ENCODE measurements at places on chromosomes 7 and 10.
A peak's percentile ranks its signal among the peaks of the same experiment; 100 is the strongest.

DNA sequence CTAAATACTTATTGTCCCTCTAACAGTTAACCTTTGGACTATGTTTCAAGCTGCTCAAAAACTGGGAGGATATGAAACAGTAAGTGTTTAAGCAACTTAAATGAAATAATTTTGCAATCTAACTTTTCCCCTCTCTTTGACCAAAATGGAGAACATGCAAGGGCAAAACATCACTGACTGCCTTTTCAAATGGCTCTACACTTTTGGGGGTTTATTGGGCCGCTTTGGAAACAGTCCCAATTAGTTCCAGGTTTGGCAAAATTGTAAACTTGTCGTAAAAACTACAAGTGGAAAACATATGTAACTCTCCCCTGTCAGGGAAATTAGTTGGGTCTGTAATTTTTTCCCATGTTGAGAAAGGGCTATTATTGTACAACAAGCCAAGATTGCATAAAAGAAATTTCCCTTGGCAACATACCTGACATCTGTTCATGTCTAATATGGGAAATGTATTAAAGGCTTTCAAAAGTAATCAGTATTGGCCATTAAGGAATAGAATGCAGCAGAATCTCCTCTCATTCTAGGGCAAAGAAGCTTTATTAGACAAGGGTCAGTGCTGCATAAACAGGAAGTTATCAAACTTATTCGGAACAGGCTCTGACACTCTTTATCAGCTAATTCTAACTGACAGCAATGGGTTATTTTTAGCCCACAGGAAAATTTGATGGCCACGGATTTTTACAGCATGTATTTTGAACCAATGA, 157.9 kb downstream of the ARID5B start:
- DNase-seq = no peak

- DNase-seq = no peak
These were observed 121.2 kb downstream of the FAM107B start for GRCh38 chr10:14653271-14654161.

GRCh38 chr7:51467384-51468017, 150.9 kb upstream of the COBL start:
- no peak for DNase-seq

- no peak for DNase-seq
These were observed 8.7 kb upstream of the TTYH3 start for GRCh38 chr7:2622869-2623697.

- no peak for DNase-seq
These were observed 646.2 kb upstream of the SEMA3D start for GRCh38 chr7:85833066-85833465.

DNA sequence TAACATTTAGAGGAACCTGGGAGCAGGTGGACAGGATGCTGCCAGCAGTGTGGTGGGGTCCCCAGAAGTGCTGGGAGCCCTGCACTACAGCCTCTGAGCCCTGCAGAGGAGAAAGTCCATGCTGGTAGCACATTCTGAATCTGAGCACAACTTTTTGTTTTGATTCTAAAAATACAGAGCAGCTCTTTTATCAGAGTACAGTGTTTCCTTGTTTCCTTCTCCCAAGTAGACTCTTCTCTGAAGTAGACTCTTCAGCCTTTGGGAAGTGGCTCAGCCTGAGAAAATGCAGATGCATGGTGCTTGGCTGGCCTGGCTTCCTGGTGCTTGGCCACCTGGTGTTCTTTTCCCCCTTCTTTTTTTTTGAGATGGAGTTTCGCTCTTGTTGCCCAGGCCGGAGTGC, 9.1 kb downstream of the ADCY1 start:
- no peak for DNase-seq

- DNase-seq = no peak
These were observed 59.1 kb downstream of the ARMC3 start for GRCh38 chr10:22986771-22987542.

- no peak for DNase-seq
These were observed 489.4 kb upstream of the SORCS1 start for GRCh38 chr10:107653832-107654287.

DNA sequence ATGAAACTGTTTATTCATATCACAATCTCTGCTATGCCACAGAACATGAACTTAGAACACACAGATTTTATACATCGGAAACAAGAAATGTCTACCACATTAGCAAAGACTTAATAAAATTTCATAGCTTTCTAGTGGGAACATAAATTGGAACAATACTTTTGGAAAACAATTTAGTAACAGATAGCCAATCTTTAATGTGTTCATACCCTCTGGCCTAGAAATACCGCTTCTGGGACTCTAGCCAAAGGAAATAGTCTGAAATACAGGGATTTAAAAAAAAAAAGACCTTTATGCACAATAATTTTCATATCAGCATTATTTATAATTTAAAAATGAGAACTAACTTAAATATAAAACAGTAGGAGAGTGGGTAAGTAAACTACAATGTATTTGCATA, 168.5 kb downstream of the PLXNA4 start:
- no peak for DNase-seq

DNA sequence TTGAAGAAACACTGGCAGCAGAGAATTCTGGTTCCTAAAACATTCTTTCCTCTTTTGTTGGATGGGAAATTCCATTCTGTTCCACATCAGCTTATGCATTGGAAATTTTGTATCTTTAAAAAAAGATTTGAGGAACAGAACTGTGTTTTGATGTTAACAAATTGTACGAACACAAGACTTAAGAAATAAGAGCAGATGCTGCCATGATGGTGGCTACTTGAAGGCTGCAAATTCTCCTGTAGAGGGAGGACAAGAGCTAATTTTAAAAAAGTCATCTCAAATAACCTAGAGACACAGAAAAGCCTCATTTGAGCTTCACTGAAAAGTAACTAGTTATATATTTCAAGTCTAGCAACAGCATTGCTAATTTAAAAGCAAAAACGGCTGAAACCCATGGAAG, 29.8 kb downstream of the NDUFB2 start:
- no peak for DNase-seq

DNA sequence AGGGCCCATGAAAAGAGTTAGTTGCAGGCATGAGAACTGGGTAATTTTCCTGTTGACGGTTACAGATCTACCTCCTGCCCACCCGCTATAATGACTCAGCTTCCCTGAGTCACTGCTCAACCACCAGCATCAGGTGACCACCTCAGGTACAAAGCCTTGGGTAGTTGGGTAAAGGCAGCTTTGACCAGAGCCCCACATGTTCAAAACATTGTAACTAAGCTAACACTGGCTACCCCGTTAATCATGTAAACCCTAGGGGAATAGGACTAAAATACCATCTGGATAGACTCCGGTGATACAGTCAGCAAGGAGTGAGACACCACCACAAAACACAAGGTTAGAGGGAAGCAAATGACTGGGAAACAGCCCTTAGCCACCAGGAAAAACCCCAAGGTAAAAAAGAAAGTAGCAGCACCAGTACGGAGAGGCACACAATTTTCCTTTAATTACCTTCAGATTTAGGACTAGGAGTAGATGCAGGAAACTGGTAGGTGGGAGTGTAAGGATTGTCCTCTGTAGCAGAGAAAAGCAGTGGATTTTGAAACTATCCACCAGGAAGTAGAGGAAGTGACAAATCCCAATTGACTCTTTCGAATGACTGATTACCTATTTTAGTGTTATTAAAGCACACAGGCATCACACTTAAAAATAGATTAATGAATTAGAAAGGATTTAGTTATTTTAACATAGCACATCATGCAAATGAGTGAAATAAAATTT, 103.5 kb upstream of the PDLIM1 start:
- no peak for DNase-seq

- peak; percentile 23 for DNase-seq
These were observed 32.4 kb downstream of the WBP1L start for GRCh38 chr10:102775935-102776669.

DNA sequence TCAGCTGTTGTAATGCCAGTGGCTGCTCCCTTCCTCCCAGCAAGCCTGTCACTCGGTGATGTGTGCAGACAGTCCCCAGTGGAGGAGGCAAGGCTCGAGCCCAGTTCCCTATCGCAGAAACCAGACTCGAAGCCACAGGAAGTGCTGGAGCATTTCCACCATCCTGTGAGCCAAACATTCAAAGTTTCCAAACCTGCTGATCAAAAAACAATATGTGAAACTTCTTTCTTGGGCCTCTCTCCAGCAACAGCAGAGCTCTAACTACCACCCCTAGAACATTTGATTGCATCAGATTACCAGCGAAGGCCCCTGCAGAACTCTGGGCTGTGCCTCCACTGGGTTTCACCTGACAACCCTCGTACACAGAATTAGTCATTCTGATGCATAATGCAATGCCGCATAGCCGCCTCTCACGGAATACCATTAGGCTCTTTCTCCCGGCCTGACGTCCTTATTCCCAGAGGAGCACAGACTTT, 94.0 kb downstream of the ELMO1 start:
- DNase-seq = no peak

GRCh38 chr7:8246020-8246419, 15.9 kb downstream of the ICA1 start:
- no peak for DNase-seq

GRCh38 chr7:35424869-35425495, 171.1 kb upstream of the TBX20 start:
- peak; percentile 6 for DNase-seq

DNA sequence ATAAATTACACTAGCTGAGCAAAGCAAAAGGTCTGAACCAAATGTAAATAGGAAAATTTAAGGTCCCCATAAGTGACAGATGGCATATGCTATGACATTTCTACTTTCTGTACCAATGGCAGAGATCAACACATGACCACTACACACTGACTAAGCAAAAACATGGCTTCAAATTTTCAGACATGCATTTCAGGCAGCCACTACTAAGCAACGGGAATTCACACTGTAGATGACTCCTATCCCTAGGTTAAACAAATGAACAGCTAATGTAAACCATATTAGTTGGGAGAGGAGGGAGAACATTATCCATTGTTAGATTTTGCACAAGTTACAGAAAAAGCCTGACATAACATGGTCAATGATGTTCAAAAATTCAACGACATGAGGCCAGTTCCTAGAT, 11.4 kb upstream of the KIF20B start:
- DNase-seq = no peak

GRCh38 chr10:104824380-104825006, 183.4 kb downstream of the SORCS3 start:
- no peak for DNase-seq

DNA sequence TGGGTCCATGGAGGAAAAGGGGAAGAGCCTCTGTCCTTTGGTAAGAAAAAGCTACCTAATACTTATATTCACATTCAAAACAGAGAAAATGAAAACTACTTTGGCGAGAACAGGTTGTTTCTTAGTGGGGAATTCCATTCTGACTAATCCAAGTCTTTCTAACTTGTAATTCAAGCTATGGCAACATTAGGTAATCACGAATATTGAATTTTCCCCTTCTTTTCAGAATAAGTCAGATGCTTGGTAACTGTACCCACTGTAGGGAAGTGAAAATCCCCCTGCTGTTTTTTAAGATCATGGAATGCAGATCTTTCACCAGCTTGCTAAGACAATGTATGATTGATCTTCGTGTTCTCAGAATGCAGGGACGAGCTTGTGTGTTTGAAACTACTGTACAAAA, 384.4 kb downstream of the TCERG1L start:
- no peak for DNase-seq

- DNase-seq = no peak
These were observed 28.0 kb upstream of the HABP2 start for GRCh38 chr10:113524539-113525490.

DNA sequence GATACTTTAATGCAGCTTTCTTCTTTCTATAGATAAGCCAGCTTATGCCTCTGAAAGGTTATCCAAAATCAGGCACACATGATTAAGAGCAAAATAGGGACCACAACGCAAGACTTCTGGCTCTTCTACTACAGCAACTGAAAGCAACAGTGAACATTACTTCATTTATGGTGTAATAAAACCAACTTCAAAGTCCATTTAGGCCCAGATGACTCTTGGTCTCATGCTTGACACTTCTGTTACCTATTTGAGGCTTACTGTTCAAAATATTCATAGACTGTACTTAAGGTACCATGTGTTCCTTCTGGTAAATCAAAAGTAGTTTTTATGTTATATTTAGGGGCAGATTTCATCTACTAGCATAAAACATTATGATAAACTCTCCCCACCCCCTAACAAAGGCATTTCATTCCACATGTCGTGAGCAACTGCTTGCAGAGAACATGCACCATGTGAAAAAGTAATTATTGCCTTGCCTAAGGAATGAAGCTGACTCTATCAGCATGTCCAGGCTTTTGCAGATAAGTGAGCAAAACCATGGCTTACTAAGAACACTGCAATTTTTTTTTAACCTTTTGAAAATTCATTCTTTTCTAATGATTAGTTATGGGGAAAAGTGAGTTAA, 154.9 kb upstream of the ITGB1 start:
- no peak for DNase-seq

DNA sequence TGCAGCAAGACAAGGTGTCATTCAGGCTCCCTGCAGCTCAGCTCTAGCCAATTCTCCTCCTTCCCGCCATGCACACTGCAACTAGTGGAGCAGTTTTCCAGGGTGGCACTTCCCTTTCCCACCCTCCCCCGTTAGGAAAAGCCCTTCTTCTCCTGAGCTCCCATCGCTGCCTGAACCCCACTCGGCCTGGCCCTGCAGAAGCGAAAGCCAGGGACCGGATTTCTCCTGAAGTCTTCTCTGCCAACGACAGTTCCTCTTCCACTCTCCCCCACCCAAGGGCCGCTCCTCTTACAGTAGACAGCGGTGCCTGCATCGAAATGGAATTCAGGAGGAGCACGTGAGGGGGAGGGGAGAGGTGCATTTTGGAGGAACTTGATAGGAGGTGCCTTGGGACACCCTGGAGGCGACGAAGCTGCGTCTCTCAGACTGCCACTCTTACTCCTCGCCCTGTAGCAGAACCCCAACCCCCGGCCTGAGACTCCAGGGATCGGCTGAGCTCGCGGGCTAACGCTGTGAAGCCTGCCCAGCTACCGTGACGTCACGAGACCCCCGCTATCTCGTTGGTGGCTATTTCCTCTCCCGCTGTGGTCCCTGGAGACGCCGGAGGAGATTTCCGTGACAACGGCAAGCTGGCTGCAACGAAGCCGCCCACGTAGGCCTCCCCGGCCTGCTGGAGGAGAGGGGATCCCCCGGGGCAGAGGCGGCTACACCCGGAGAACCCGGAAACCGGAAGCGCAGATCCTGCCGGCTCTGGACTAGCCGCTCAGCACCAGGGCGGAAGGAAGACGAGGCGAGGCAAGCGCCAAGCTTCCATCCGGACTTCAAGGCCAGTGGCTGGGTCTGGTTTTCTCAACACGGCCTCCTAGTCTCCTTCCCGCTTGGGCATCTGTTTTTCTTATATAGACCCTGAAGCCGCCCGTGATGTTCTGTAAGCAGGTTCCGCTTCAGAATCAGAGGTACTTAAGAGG, 109.7 kb downstream of the RALA start:
- DNase-seq = peak; percentile 81

- DNase-seq = no peak
These were observed 315.3 kb downstream of the ADRA2A start for GRCh38 chr10:111392159-111392558.

GRCh38 chr7:36153571-36154097, 580 bp downstream of the EEPD1 start:
- peak; percentile 45 for DNase-seq

DNA sequence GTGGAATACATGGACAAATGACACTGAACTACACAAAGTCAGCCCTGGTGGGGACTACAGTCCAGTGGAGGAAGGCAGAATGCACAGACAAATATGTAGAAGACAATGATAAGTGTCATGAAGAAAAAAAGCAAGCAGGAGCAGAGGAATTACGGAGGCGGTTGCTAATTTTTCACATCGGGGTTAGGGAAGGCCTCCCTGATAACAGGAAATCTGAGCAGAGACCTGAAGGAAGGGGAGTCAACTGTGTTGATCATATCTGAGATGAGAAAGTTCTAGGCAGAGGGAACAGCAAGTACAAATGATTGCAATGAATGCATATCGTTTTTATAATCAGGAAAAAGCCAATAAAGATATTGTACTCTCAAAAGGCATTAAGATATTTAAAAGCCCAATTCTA, 14.0 kb downstream of the KIAA1549 start:
- DNase-seq = no peak
